WTC11 (cell line): ENCODE measurements at places on chromosomes 11 and 22. TPM values are rescaled to one million over a fixed set of nuclear protein-coding genes. Genes with fewer than 3 reads are reported as not detected.

Gene MPPED1
- total RNA-seq: 0.16 to 0.35 TPM (median 0.21 TPM) in 3 replicates

Gene MYEOV
- total RNA-seq: 1.1 to 1.4 TPM (median 1.1 TPM) in 3 replicates

Gene C11orf97
- not detected in 3 replicates for total RNA-seq

Gene TEX54
- total RNA-seq: 0.44 TPM in 1 of 3 replicates, not detected in the others

Gene OR8D1
- not detected in 3 replicates for total RNA-seq
